Hematopoietic multipotent progenitor cell treated with erythropoietin and hydrocortisone succinate and interleukin-3 and kit ligand, for 6 days (in vitro differentiated cells): ENCODE measurements at places on chromosomes 7 and 10.

GRCh38 chr10:42615419-42615818 lies 23.0 kb downstream of the ZNF33B start:
- DNase-seq = no peak

DNA sequence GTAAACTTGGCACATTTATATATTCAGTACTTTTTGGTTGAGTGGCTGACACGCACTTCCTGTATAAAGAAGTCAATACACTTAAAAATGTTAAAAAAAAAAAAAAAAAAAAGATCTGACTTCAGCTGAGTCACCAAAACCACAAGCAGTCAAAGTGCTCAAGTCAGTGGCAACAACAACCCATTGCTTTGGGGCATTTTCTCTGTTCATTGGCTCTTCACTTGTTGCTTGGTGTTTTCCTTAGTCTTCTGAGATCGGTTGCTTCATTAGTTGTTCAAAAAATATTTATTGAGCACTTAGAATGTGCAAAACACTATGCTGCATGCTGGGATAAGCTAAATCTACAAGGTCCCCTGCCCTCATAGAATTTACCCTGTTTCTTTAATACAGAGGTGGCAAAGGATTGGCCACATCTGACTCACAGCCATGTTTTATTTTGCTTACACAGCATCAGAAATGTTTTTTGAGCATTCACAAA lies 63.7 kb downstream of the ZNRF2 start:
- DNase-seq = peak; percentile 92

- DNase-seq = no peak
Observed at GRCh38 chr7:116216956-116217571, 6.7 kb downstream of the TES start.

- no peak for DNase-seq
Observed at GRCh38 chr7:17109020-17109419, 189.4 kb upstream of the AHR start.

- DNase-seq = no peak
Observed at GRCh38 chr7:26409661-26410547, 118.2 kb downstream of the SNX10 start.

DNA sequence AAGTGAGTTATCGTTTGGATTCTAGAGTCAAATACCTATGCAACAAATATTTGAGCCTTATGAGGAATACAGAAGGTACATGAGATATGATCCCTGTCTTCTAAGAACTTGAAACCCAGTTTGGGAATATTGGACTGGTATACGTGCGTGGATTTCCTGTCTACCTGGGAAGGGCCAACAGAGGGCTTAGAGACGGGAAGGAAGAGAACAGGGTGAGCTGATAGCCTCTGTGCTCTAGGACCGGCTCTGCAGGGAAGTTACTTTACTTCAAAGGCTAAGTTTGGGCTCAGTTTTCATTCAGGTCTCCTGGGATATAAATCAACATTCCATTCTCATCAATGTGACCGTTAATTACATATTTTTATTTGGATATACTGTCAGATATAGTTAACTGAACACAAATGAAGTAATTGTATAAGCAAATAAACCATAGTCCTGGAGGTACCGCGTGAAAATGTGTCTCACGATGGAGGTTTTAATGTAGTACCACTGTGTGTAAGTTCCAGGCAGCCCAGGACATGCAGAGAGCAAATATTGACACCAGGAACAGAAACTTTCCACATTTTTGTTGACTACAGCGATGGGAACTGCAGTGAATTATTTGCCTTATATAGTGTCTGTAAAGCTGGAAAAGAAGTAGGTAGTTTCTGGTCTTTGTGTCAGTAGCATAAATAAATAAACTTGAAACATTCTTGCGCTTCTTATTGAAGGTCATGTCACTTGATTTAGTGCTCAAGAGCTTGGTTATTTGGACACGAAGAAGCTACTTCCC lies 8.6 kb downstream of the CHST12 start:
- DNase-seq = no peak

DNA sequence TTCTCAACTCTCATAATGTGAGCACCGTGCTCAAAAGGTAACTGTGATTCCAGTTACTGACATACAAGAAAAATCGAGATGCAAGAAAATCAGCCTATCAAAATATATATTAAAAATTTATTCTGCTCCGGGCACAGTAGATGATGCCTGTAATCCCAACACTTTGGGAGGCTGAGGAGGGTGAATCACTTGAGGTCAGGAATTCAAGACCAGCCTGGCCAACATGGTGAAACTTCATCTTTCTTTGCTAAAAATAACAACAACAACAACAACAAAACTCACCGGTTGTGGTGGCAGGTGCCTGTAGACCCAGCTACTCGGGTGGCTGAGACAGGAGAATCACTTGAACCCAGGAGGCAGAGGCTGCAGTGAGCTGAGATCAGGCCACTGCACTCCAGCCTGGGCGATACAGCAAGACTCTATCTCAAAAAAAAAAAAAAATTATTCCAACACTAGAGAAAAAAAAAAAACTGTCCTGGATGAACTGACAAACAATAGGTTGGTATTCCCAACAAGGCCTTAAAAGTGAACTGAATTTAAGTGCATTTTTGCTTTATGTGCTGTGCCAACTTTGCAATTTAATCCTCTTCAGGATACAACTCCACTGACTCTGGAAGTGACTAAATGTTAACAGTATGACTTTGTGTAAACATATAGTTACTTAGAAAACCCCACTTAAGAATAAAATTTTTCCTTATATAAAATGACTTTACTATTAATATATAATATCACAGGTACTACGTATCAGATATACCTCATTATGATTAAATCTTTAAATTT lies 51.1 kb downstream of the JMJD1C start:
- DNase-seq = no peak

- peak; percentile 24 for DNase-seq
Observed at GRCh38 chr10:57579926-57580325, 687.8 kb downstream of the IPMK start.

- DNase-seq = no peak
Observed at GRCh38 chr10:131998845-131999681, 17.3 kb upstream of the BNIP3 start.

DNA sequence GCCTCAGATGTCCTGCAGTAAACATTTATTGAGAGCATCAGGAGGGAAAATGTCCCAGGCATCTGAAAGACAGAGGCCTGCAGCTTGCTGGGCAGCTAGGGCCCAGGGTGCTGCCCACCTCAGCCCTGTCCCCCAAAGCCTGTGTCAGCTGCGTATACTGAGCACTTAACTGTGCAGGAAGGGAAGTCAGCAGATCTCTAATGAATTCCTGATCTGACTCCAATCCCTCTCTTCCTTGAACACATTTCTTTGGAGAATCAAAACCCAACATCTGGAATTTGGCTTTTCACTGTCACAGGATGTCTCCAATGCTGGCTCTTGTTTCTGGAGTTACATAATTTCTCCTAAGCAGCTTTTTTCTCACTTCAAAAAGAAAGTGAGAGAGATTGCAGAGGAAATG lies 364.7 kb upstream of the NFE2L3 start:
- no peak for DNase-seq

DNA sequence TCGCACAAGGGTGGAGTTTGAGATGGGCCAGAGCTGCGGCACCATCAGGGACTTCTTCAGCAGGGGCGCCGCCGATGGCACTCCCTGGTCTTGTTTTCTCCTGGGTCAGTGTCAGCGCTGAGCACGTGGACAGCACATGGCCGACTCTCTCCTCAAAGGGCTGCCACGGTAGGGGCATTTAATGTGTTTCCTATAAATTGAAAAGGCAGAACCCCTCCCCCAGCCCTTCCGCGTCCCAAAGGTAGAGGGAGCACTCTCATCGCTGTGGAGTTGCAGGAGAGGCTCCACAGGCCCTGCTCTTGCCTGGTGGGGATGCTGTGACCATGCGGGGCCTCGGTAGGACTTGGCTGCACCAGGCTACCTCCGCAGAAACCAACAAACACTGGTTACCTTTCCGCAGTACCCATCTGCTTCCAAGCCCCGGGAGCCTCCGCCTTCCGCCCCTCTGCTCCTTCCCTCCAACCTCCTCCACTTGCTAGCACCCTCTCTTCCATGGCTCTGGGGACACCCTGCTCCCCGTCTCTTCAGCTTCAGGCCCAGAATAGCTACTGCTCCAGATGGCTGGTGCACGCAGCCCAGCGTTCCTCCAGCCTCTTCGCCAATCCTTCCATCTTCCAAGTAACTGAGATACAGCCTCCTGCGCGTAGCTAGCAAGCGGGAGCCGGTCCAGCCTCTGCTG lies 166.3 kb upstream of the ADCY1 start:
- peak; percentile 1 for DNase-seq

GRCh38 chr10:90451283-90451682 lies 406.6 kb downstream of the HTR7 start:
- DNase-seq = no peak

DNA sequence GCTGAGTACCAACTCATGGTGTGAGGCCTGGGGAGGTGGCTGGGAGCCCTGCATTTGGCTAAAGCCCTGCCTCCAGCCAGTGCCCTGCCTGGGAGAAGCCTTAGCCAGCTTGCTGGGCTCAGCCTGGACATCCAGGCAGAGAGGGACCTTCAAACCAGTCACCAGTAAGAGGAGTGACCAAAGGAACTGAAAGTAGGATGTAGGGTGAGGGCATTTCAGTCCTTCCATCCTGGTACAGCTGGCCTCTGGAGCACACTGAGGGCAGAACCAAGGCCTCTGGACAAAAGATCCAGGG lies 124.8 kb downstream of the ADCY1 start:
- no peak for DNase-seq

DNA sequence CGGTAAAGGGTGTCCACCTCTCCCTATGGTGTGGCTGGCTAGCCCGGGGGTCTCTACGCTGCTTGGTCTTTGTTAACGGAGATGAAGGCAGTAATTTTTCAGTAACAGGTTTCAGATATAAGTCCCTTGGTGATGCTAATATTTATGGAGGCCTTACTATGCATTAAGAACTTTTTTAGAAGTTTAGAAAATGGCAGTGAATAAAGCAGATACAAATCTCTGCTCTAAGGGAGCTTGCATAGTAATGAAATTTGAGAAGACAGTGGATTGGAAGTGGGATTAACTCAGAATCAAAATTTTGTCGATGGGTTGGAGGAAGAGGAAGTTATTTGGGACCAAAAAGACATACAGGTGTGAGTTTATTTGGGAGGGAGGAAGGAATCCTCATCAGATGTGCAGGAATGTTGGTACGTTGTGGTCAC lies 445 bp downstream of the SSBP1 start:
- DNase-seq = no peak

DNA sequence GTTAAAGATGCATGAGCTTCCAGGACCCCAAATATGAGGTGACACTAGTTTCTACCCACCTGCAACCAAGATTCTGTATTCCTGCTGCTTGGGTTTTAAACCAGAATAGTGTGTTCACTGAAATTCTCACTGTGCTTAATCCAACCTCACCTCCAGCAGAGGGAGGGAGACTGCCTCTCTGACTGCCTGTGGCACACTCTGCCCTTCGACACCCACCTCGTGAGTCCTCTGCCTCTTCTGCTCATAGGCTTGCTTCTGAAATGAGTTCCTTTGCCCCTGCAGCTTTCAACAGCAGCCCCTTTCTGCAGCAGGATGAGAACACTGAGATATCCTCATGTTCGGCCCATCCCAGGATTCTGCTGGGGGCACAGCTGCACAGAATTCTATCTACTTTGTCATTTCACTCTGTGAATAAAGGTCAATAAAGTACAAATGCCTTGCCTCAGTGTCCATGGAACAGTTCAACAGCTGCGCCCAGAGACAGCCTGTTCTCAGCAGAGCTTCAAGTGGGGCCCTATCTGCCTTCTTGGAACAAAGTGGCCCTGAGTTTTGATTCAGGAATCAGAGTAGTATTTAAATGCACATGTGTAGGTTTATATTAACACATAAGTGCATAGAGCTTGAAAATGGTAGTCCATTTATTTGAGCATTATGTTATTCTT lies 632.5 kb downstream of the TNS3 start:
- no peak for DNase-seq

DNA sequence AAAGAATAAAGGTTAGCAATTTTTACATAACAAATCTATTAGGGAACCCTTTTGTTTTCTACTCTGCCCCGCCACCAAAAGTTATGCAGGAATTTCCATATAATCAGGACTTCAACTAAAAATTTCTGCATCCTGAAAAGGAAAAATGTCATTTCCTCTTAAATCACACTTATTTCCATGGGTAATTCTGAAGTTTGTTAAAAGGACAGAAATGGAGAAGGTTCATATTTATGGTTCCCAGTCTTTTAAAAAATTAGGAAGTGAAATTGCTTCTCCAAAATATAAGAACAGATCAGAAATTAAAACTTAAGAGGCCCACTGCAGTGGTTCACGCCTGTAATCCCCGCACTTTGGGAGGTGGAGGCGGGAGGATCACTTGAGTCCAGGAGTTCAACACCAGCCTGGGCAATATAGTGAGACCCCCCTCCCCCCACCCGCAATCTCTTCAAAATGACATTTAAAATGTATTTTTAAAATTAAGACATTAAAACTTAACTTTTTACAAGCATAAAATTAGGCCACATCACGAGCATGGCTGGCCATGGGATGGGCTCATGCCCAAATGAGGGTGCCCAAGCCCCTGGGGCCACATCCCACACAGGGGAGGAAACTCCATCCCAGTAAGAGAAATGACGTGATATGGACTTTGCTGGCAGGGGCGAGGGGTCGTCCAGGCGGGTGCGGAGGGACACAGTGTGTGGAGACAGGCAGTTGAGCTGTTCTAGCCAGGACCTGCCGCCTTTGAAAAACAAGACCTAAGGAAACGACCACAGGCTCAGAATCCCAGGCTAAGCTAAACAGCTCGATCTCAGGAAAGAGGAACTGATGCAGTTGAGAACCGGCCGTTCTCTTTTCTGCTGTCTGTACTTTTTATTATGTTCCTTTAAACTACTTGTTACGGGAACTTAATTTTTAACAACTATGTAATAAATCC lies 51.3 kb upstream of the NFE2L3 start:
- DNase-seq = peak; percentile 50

- no peak for DNase-seq
Observed at GRCh38 chr7:105841866-105842265, 34.5 kb downstream of the ATXN7L1 start.

GRCh38 chr7:75995996-75996395 lies 1.6 kb upstream of the TMEM120A start:
- no peak for DNase-seq

DNA sequence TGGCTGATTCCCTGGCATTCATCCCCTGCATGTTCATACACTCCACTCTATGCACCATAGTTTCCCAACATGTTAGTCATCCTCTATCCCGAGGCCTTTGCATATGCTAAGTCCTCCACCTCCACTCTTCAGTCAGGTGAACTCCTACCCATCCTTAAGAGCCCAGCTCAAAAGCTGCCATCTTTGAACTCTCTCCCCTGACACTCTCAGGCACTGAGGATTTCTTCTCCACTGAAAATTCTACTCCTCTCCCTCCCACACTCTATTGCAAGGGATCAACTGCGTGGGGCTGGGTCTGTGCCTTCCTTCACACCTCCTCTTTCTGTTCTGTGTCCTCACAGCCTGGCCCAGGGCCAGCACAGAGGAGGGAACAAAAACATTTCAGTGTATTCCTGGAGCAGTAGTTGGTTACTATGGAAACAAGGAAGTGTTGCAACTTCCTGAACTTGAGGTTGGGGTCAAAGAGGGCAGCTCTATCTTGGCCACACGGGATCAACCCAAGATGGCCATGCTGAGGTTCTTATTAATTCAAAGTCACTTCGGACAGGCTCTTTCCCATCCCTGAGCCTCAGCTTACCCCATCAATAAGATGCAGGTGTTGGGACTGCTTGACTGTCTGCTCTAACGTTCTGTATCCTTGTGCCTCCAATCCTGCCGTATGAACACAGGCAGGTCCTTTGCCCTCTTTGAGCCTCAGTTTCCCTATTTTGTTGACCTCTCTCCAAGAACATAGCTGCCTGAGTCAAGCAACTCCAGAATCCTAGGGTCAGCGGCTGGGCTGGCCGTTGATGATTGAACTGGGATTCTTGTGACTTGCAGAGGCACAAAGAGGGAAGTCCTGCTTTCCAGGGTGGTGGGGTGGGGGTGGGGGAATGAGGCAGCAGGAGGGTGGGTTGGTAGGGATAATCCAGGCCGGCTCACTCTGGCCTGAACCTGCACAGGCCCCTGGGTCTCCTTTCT lies 15.5 kb downstream of the ZMIZ1 start:
- peak; percentile 87 for DNase-seq
